Natural killer cell (primary cell): ENCODE measurements at places on chromosomes 7 and 10.

DNA sequence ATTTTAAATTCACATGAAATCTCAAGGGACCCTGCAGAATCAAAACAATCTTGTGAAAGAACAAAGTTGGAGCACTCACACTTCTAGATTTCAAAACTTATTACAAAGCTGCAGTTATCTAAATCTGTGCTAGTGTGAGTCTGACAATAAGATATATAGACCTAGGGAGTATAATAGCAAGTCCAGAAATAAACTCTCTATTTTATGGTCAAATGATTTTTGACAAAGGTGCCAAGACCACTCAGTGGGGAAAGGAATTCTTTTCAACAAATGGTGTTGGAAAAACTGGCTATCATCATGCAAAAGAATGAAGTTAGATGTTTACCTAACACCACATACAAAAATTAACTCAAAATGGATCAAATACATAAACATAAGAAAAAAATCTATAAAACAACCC is 68.2 kb downstream of the TFEC start:
- DNase-seq, result no peak

DNA sequence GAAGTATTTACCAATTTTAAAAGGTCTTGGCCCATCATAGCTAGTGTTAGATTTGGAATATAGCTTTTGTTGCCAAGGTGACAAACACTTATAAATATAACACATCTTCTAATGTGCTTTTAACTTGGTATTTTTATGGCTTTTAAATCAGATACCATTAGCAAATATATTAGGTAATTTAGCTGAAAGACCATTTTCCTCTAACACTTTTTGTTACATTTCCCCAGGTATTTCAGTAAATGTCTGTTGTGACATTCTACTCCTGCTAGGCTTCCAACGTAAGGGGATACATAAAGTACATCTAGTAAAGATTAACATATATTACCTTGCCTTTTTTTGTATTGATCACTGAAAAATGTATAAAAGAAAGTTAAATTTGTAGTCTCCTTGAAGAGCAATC is 75.0 kb upstream of the SEM1 start:
- no peak for DNase-seq

DNA sequence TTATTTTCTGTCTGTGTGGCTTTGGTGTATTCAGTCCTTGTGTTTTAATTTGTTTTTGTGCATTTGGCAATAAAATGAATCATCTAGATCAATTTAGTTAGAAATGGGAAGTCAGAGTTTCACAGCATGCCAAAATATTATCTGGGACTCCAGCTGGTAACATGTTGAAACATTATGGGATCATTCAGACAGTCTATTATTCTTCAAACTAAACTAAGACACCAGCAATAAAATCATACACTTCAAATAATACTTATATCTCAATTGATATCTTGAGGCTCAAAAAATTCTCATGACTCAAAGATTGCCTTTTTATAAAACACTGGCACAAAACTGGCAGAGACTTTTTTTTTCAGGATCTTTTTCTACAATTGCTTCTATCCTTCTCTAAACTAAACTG is 5.8 kb upstream of the RP9 start:
- DNase-seq, result no peak

- DNase-seq, result no peak
Measured at GRCh38 chr10:78197628-78198272, 164.1 kb downstream of the RPS24 start.

DNA sequence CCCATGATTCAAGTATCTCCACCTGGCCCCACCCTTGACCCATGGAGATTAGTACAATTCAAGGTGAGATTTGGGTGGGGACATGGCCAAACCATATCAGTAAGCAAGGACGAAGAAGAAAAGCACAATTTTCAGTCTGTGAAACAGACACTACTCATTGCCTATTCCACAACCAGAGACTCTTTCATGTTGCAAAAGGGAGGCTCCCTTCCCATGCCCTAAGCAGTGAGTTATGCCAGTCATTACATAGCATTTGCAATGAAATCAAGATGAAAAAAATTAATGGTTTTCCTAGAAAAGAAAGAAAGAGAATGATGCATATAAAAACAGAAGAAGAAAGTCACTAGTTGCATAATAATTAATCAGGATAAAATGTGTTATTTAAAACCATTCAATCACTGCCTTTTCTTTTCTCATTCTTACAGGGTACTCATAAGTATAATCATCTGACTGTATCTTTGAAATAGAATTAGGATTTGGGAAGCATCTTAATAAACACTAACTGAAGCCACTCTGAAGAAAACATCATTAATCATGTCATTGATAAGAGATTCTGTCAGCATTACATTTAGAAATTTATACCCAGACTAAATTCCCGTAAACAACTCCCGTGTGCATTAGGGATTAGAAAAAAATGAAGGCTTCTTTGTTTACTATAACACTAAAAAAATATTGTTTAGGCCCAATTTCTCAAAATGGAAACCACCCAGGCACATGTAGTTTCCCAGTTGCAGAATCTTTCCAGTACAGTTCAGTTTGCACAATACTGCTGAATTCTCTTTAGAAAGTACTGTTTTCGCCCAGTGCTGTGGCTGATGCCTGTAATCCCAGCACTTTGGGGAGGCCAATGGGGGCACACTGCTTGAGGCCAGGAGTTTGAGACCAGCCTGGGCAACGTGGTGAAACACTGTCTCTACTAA is 9.1 kb downstream of the PRPS1L1 start:
- DNase-seq, result no peak

DNA sequence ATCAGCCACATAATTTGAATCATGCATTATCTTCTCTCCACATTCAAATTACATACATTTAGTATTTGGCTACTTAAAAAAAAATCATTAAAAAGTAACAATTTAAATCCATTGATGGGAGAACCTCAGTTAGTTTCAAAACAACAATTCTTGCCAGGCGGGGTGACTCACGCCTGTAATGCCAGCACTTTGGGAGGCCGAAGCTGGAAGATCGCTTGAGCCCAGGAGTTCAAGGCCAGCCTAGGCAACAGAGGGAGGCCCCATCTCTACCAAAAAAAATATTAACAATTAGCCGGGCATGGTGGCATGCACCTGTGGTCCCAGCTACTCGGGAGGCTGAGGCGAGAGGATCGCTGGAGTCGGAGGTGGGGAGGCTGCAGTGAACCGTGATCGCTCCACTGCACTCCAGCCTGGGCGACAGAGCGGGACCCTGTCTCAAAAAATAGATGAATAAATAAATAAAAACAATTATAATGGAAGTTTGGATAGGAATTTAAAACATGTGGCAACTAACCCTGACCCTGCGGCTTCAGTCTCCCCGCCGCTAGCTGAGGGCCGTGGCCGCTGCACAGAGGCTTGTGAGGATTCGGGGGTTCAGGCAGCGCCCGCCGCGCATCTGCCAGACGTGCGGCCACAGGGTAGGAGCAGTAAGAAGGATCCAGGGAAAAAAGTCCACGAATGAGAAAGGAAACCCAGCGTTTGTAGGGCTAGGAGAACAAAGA is 1.1 kb upstream of the CSGALNACT2 start:
- no peak for DNase-seq
